NB4 (cell line): ENCODE measurements at places on chromosomes 4 and X.

DNA sequence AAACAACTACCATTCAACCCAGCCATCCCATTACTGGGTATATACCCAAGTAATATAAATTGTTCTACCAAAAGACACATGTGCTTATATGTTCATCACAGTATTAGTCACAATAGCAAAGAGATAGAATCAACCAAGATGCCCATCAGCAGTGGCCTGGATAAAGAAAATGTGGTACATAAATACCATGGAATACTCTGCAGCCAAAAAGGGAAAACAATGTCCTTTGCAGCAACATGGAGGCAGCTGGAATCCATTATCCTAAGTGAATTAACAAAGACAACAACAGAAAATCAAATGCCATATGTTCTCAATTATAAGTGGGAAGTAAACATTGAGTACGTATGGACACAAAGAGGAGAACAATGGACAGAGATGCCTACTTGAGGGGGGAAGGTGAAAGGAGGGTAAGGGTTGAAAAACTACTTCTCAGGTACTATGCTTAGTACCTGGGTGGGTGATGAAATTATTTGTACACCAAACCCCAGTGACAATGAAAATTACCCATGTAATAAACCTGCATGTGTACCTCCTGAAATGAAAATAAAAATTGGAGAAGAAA is 632.1 kb upstream of the AADAT start:
- DNase-seq = no peak

- DNase-seq = peak; percentile 6
These were observed 240.2 kb upstream of the F9 start for GRCh38 chrX:139290310-139290709.

DNA sequence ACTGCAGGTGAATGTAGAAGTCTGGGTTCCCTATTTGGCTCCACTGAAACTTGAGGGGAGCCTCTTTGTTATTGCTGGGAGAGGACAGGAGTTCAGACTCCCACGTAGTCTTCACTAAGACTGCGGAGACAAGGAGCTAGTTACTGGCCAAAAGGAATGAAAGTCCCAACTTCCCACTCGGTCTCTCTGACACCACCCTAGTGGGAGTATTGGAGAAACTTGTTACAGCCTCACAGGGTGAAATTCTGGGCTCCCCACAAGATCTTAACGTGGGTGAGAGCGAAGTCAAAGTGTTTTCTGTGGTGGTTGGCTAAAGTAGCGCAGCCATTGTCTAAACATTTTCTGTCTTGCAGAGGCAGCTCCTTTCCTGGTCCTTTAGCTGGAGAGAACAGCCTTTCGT is 13.5 kb downstream of the MYOZ2 start:
- no peak for DNase-seq

DNA sequence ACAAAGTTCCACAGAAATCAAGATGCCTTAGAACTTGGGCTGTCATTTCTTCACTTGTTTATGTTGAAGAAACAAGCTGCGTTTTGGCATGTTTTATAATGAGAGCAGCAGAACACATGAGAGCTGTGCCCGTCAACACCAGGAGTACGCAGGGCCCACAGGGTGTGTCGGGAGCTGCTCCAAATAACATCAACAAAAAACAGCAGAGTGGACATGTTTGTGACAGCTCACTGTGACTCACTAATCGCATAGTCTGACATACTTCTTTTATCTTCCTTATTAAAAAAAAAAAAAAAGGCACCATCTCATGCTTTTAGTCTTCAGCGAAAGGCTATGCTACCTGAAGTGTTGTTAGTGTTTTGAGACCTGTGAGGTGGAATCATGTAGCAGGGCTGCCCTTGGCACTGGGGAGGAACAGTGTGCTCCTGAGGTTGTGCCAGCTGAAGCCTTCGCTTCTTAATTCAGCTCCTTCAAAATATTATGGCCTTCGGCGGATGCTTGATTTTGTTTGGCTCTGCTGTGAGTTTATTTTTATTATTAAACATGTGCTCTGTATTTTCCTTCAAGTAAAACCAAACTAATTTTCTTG is 32.8 kb downstream of the FHDC1 start:
- DNase-seq = no peak

DNA sequence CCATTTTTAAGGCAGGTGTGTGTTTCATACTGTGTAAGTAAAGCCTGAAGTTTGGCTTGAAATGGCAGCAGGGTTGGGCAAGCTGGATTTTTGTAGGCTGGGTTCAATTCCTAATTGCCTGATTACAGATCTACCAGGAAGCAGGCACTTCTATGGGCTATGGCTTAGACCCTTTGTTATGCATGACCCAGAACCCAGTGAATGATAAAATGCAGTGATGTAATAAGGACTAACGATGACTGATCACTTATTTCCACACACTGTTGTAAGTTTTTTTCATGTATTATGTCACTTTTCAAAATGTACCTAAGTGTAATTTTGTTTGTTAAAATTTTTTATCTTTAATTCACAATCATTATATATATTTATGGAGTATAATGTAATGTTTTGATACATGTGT is 8.6 kb downstream of the LANCL3 start:
- DNase-seq = no peak

- DNase-seq = no peak
These were observed 467.0 kb upstream of the CTSO start for GRCh38 chr4:156420623-156421022.

GRCh38 chr4:76809594-76810305 is 88.2 kb downstream of the SOWAHB start:
- no peak for DNase-seq

DNA sequence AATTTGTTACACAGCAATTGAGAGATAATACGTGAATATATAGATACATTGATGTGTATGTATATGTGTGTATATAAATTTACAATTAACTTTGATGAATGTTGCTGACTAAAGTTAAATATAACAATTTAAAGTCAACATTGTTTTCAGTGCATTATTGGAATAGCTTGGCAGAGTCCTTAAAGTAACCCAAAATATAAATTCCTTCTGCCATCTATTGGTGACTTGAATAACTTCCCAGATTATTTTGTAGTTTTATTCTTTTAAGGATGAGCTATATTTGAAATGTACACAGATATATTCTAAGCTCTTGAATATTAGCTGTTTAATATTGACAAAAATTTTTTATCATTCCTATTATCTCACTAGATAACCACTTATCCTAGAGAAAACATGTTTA is 298.2 kb upstream of the FSTL5 start:
- peak; percentile 2 for DNase-seq

DNA sequence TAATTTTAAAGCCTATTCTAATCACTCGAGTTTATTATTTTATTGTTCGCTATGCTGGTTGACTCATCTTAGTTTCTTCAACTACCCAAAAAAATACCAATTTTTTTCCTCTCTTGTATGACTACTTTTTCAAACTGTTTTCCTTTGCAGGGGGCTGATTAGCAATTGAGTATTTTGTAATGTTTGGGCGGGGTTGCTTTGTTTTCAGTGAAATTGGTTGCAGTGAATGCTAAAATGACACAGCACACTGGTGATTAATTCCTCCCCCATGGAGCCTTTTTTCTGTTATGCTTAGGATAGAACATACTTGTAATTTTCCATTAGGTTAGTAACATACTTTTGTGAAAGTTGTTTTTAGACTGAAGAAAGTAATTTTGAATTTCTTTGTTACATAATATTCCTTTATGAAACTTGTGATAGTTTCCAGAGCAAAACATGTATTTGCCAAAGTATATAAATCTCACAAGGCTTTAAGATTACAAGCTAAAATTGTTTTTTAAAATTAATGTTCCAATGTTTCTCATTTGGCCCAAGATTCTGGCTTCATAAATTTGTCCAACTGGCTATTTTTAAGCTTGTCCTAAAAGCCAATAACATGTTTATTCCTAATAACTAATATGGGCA is 120.4 kb downstream of the CHIC1 start:
- DNase-seq = no peak

DNA sequence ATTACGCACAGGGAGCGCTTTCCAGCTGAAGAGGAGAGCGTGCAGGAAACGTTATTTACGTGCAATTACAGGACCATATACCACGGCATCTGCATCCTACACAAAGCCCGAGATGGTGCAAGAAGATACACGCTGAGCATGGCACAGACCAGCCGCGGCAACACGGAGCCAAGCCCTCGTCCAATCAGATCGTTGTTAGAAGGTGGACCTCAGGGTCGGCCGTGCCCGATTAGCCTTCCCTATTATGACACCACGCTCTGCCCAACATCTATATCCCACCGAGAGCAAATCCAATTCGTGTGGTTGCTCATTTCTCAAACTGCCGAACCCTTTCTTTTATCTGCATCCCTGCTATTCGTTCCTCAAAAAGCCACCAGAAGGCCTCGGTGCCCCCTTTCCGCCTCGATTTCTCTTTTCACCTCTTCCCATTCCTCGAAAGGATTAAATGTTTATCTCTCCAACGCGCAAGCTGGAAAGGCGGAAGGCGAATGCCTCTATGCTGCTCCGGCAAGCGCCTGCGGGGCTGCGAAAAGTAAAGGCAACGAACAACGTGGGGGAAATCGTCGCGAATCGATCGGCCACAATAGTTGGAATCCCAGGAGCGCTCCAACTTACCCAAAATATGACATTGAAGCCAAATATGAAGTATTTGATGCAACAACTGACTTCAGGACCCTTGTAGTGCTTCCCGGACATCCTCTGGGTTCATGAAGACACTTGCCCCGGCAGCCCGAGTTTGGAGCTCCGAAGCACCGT is 702 bp downstream of the TSPAN5 start:
- peak; percentile 30 for DNase-seq
